Glutamatergic neuron (in vitro differentiated cells): ENCODE measurements at places on chromosomes 3 and 15.

GRCh38 chr3:144105542-144105941, 133.9 kb downstream of the DIPK2A start:
- DNase-seq, result no peak

- no peak for DNase-seq
These were observed 1.5 kb upstream of the LRIG1 start for GRCh38 chr3:66502245-66502874.

- DNase-seq, result no peak
These were observed 208.7 kb upstream of the CDIN1 start for GRCh38 chr15:36370731-36371112.

GRCh38 chr3:20079621-20080020, 39.4 kb downstream of the KAT2B start:
- no peak for DNase-seq

DNA sequence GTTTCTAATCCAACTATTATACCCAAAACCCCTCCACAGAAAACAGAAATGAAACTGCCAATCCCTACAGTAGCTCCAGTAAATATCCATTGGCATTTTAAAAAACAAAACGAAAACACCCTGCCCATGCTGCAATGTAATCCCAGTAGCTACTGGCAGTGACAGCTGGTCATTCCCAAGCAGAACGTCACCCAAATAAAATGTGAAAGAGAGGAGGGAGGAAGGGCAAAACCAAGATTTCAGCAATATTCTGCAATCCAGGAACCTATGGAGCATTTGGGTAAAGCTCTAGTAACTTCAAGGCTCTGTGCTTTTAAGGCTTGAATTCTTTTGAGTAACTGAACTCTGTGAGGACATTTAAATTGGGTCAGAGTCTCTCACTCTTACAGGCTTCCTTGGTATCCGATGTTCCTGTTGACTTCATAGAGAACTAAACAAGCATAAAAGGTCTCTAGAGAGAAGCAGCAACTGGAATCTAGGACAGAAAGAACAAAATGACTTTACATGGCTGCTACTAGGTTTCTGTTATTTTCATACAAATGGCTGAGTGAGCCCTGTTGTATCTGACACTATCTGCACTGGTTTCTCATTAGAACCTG, 136.2 kb downstream of the TNIK start:
- no peak for DNase-seq

DNA sequence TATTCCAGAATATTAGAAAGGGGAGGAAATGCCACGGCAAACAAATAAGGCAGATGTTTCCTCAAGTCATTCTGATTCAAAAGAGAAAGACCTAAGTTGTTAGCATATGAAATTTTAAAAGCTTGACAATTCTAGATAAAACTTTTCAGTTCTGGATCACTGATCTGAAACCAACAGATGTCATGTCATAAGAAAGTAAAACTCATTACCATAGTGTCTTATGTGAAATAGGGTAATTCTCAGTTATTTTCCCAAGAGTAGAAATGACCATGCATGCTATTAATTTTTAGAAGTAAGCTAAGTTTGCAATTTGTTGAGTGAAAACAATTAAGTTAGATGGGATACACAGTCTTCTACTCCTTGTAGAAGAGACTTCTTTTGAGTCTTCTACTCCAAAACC, 630.3 kb downstream of the NAALADL2 start:
- no peak for DNase-seq

- DNase-seq, result no peak
These were observed 664.4 kb upstream of the CBLB start for GRCh38 chr3:106533093-106533787.

- DNase-seq, result no peak
These were observed 87.3 kb upstream of the OXTR start for GRCh38 chr3:8856721-8857120.

- no peak for DNase-seq
These were observed 24.9 kb downstream of the HACL1 start for GRCh38 chr3:15576475-15576874.

DNA sequence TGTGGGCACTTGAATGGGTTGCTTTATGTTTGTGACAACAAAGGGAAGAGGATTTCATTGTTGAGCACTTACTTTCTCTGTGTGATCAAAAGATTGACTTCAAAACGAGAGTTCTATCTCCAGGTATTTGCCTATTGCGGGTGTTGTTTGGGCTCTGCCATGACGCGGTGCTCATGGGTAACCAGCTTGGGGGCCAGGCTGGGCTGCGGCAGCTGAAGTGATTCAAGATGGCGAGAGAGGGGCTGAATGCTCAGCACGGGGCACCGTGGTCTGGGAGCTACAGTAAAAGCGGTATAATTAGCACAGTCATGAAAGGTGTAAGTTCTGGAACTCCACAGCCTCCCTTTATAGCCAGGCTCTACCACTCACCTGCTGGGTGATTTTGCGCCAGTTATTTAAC, 31.0 kb upstream of the ADCY5 start:
- DNase-seq, result no peak

DNA sequence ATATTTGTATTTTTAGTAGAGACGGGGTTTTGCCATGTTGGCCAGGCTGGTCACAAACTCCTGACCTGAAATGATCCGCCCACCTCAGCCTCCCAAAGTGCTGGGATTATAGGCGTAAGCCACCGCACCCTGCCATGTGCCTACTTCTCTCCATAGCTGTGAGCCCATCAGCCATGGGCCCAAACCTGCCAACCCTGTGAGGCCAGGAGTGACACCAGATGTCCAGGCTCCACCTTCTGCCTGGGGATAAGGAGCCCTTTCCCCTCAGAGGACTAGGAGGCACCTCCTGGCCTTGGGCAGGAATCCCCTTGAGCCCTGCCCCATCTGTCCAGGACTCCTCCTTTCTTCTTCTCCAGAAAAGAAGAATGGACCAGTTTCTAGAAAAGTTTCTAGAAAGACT, 14.2 kb upstream of the RFT1 start:
- no peak for DNase-seq

GRCh38 chr15:63517628-63518027, 13.2 kb downstream of the USP3 start:
- DNase-seq, result no peak

DNA sequence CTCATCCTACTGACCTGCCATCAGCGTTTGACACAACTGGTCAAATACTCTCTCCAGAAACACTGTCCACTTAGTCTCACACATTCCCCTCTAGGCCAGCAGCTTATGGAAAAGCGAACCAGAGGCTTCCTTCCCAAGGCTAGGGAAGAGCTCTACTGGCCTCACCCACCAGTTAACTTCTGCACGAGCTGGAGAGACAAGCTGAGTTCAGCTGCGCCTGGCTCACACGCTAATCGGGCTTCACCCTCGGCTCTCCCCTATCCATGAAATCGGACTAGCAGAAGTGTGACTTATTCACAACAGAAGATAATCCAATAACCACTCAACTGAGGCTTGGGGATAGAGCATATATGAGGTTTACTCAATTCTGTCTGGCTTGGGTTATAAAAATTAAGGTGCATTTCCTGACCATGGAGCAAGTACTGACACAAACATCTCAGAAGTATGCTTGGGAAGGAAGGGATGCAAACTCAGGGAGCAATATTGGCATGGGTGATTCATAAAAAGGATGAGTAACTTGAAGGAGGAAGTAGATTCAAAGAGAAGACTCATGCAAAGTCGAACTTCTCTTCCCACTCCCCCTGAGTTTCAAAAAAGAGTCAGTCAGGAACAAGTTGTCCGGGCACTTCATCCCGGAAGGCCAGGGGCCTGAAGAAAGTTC, 73.1 kb downstream of the XXYLT1 start:
- DNase-seq, result no peak

GRCh38 chr15:61159901-61160300, 69.2 kb downstream of the RORA start:
- no peak for DNase-seq

GRCh38 chr3:127961963-127962362, 46.9 kb downstream of the KBTBD12 start:
- DNase-seq, result no peak

DNA sequence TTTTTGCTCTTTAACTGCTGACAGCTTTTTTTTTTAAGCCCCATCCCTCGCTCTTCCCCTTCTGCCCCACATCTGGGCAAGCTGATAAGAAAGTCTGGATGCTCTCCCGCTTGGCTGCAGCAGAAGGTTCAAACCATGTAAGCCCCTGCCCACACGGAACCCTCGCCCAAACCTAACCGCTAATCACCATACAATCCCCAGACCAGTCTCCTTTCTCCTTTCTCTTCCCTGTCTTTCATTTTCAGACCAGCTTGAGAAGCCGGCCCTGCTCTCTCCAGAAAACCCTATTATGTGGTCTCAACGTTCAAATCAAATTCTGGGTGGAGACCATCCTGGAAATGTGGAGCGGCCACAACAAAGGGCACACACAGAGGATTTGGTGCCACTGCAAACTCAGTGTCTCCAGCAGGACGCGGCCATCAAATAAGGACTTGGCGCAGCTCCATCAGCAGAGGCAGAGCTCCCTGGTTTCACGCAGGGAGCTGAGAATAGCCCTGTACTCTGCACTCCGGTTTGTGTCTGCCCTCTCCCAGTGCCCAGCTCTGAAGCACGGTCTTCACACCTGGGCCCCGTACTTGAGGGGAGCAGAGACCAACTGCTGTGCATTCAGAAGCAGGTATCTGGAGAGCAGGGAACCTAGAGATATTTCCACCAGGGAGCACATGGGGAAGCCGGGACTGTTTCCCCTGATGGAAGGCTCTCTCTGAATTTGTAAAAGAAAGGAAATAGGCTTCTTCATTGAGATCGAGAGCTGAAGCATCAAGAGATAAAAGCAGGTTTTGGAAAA, 92.6 kb downstream of the XXYLT1 start:
- DNase-seq, result no peak

- peak; percentile 28 for DNase-seq
These were observed 239.9 kb downstream of the CPNE4 start for GRCh38 chr3:131794766-131795388.

- DNase-seq, result no peak
These were observed 762.7 kb upstream of the CFAP20DC start for GRCh38 chr3:59812237-59813147.

- DNase-seq, result no peak
These were observed 20.1 kb downstream of the DIPK2A start for GRCh38 chr3:143991713-143992112.

- DNase-seq, result no peak
These were observed 168.2 kb downstream of the PEAK1 start for GRCh38 chr15:77251662-77252061.

GRCh38 chr15:64604319-64604718, 143.9 kb downstream of the ZNF609 start:
- no peak for DNase-seq

DNA sequence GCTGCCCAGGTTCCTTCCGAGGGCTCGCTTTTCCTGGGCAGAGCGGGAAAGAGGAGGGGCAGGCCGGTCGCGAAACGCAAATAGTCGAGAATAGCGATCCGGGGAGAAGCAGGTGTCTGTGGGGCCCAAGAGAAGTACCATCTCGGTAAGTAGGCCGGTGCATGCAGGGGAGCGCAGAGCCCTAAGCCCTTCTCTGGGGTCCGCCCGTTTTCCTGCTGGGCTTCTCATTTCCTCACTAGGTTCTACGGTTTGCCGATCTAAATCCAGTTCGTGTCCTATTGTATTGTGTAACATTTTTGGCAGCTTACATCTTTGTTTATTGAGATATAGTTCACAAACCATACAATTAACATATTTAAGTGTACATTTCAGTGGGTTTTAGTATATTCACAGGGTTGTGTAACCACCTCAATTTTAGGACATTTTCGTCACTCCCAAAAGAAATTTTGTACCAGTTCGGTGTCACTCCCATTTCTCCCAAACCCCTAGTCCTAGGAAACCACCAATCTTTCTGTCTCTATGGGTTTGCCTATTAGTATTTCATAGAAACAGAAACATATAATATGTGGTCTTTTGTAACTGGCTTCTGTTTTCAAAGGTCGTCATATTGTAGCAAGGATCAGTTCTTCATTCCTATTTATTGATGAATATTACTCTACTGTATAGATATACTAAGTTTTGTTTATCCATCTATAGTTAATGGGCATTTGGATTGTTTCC, 6.8 kb upstream of the TRIM69 start:
- peak; percentile 43 for DNase-seq

DNA sequence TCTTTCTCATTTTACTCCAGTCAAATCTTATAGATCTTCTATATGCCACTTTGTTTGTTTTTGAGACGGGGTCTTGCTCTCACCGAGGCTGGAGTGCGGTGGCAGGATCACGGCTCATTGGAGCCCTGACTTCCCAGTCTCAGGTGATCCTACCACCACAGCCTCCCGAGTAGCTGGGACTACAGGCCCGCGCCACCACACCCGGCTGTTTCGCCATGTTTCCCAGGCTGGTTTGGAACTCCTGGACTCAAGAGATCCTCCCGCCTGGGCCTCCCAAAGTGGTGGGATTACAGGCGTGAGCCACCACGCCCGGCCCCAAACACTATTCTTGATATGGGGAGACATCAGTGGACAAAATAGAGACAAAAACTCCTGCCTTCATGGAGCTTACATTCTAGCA, 927 bp upstream of the TFDP2 start:
- no peak for DNase-seq

DNA sequence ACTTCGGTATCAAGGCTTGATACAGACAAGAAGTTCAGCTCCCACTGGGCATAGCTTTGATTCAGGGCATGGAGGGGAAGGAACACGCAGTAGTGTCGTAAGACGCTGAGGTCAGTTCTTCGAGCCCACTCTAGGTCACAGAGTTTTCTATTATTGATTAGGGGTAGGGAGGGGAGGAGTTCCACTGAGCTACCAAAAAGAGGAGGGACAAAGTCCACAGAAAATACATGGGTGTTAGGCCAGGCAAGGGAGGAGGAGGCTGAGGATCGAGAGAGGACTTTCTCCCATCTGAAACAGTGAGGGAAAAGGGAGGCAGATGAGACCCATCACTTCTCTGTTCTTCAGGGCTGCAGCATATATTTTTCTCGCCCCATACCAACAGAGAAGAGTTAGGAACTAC, 75.1 kb upstream of the GUCA1C start:
- no peak for DNase-seq

- DNase-seq, result no peak
These were observed 1.0 kb downstream of the MYLK start for GRCh38 chr3:123883111-123883510.

DNA sequence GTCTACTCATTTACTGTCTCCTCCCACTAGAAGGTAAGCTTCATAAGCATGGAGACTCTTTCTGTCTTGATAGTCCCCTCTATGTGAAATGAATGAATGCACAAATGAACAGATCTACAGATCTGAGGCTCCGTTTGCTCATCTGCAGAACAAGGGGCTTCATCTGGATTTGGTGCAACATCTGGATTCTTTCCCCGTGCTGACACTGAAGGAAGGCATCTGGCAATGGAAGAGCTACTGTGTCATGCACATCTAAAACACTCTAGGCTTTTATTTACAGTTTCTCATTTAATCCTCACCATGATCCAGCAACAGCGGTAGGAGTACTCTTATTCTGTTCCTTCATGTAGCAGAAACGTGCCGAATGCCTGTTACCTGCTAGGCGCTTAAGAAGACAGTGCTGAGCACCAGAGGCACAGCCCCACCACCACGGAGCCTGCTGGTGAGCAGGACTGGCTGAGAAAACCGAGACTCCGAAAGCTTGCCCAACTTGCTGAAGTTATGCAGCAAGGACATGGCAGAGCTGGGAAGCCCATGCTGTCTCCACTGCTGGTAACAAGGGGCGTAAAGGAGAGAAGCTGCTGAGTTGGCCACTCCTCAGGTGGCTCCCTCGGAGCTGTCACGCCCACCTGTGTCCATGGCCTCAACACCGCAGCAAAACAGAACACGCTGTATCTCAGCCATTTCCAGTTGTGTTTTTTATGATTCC, 31.1 kb downstream of the LSM3 start:
- DNase-seq, result no peak
